ENCODE measurements at places on chromosomes 7 and 10.

GRCh38 chr7:120475994-120476393 lies 203.0 kb downstream of the KCND2 start:
- no peak for DNase-seq

DNA sequence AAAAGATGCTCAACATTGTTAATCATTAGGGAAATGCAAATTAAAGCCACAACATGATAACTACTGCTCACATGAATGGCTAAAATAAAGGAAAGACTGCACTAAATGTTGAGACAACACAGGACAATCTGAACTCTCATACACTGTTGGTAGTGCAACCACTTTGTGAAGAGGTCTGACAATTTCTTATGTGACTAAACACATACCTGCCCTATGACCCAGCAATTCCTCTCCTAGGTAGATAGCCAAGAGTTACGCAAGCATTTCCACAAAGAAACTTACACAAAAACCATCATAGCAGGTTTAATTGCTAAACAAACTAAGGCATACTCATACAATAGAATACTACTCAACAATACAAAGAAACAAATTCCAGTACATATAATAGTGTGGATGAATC lies 41.8 kb upstream of the HERPUD2 start:
- no peak for DNase-seq

GRCh38 chr7:23546897-23547572 lies 15.3 kb upstream of the TRA2A start:
- no peak for DNase-seq

DNA sequence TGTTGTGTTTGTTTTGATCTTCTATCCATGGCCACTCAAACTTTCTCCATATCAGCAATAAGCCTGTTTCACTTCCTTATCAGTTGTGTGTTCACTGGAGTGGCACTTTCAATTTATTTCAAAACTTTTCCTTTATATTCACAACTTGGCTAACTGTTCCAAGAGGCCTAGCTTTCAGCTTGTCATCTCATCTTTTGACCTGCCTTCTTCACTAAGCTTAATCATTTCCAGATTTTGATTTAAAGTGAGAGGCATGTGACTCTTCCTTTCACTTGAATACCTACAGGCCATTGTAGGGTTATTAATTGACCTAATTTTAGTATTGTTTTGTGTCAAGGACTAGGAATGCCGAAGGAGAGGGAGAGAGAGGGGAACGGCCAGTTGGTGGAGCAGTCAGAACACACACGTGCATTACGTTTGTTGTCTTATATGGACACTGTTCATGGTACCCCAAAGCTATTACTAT lies 5.5 kb upstream of the GNAT3 start:
- DNase-seq = no peak

DNA sequence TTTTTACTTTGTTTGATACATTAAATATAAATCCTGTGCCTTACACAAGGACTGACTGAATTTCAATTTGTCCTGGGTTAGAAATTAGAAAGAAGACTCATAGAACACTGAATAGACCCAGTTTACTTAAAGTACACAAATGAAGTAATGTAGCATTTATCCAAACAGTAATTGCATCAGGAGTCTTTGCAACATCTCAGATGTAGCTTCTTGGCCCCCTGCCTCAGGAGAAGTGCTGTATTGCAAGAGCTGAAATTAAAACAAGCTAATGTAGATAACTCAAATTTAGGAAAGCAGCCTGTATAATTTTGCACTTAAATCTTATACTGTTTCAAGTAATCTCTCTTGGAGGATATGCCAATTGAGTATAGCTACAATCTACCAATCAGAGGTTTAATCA lies 54.3 kb upstream of the KCND2 start:
- no peak for DNase-seq

DNA sequence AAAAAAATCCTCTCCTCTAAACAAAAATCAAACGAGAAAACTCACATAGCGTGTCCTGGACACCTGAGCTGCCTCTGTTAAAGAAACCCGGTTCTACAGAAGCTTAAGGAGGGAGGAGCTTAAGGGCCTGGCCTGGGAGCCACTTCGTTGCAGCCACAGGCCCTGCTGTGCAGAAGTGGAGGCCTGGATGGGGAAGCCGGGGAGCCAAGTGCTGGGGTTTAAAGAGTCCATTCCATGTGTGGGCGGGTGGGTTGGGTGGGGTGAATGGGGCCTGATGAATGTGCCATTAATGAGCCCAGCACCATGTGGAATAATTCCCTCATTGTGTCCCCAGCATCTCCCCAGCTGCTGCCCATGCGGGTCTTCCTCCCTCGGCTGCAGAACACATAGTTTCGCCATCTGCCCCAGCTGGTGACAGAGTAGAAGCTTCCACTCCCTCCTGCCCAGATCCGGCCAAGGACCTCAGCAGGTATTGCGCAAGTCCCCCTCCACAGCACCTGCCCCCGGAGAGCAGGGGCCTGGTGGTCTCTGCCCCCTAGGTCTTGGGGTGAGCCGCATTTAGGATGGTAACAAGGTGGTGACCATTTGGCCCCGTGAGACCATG lies 127.8 kb upstream of the BTBD16 start:
- DNase-seq = no peak

GRCh38 chr7:159192725-159193453 lies 48.2 kb upstream of the VIPR2 start:
- no peak for DNase-seq

Data from esophagus squamous epithelium (tissue), 5 donors.